ENCODE measurements at places on chromosomes 4 and X.

- DNase-seq, result no peak
These were observed 188.4 kb downstream of the DHX15 start for GRCh38 chr4:24395937-24396336.

DNA sequence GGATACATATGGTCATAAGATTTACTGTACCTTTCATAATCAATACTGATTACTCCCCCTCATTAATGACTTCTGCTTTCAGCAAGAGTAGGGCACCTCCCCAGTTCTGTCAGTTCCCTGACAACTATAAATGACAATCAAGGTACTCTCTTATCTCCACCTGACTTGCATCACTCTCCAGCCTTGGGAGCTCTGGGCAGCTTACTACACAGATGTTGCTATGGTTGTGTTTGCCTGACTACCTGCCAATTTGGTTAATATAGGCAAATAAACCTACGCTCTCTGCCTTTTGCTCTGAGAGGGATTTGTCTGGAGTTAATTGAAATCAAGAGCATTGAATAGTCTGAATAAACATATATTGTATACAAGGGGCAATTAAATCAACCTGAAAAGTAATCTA lies 22.8 kb upstream of the MAP7D3 start:
- no peak for DNase-seq

DNA sequence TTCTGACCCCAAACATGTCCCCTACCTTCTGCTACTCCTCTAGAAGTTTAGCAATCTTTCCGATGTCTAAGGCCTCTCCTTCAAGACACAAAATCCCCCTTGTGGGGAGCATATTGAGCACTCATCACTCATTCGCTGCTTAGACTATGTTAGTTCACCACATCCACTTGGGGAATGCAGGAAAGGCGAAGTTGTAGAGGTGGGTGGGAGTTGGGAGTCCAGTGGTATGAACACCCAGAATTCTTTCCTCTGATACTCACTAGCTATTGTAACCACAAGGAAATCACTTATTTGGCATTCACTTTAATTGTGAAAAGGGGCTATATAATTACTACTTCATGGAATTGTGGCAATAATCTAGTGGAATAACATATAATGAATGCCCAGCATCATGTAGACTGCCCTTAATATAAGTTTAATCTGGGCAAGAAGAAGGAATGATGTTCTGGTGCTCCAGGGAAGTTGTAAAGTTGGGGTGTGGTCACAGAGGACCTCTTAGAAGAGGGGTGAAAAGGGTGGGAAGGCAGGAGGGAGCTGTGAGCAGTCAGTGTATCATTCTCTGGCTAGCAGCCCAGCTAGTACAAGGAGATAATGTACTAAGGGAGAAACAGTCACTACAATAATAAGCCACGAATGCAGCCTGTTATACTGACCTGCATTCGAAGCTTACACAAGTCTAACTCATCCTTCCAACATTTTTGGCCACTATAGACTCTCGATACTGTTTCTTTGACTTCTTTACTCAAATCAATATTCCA lies 468.2 kb upstream of the DIPK2B start:
- peak; percentile 89 for DNase-seq

GRCh38 chrX:119235051-119235511 lies 1.0 kb upstream of the PGRMC1 start:
- DNase-seq, result peak; percentile 55

DNA sequence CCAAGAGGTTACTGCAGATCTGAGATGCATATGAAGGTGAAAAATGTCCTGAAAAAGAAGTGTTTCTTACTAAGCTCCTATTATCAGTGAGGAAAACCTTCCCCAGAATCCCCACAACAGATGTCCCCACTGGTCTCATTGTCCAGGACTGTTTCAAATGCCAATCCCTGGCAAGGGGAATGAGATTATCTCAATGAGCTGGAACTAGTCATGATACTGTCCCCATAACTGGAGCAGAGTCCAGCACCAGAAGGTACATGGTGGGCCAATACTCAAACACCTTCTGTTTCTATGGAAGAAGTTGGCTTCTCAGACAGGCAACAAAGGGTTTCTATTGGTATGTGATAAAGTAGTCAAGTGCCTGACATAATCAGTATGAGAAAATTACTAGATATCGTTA lies 221.1 kb upstream of the TLL1 start:
- DNase-seq, result no peak

- DNase-seq, result no peak
These were observed 89.0 kb downstream of the KDM6A start for GRCh38 chrX:44961817-44962607.

DNA sequence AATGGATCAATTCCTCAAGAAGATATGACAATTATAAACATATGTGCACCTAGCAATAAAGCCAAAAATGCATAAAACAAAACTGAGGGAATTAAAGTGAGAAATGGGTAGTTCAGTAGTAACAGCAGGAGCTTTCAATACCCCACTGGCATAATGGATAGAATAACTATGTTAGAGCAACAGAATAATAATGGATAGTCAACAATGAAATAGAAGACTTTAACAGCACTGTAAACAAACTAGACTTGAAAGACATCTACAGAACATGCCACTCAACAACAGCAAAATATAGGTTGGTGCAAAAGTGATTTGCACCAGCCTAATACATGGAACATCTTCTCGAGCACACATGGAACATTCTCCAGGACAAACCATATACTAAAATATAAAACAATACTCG lies 20.0 kb upstream of the MBNL3 start:
- no peak for DNase-seq

DNA sequence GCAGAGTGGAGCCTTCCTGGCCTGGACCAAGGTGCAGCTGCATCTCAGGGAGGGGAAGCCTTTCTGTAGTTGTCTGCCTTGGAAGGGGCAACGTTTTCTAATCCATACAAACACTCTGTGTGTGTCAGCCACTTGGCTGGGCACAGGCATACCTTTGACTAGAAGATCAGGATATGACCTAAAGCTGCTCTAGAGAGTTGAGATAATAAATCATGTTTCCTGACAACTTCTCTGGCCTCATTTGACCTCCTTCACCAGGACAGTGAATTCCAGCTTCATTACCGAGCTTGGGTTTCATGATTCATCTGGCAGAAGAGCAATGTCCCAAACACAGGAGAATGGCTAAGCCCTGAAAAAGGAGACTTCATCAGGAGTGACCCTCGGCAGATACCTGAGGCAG lies 89.6 kb upstream of the KIT start:
- DNase-seq, result peak; percentile 45

- no peak for DNase-seq
These were observed 45.6 kb downstream of the FHL1 start for GRCh38 chrX:136192839-136193414.

DNA sequence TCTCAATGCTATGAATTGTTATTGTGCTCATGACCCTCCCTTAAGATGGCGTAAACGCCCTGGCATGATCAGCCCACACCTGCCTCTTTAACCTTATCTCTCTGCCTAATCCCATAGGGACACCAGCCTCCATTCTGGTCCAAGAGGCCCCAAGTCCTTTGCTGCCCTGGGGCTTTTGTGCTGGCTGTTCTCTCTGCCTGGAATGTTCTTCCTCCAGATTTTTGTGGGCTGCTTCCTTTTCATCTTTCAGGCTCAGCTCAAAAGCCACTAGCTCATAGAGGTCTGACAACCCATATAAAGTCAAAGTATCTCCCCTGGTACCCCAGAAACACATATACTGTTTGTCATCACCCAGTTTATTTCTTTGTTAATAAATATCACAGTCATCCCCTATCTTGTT lies 42.4 kb downstream of the APLN start:
- DNase-seq, result no peak

DNA sequence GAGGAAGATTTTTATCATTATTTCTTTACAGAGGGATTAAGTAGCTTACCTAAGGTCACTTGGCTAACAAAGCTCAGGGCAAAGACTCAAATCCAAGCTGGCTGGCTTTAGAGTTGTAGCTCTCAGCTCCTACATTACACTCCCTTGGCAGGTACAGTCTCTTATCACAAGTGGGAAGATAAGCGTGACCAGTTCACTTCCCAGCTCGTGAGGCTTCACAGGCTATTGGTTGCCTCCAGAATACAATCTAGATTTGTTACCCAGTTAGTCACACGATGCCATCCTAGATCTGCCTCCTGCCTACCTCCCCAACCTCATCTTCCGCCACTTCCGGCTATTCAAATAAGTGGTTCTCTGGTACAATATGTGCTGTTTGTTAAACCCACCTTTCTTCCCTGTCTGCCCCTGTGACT lies 3.7 kb downstream of the MMRN1 start:
- no peak for DNase-seq

GRCh38 chr4:15947684-15948083 lies 9.1 kb upstream of the FGFBP1 start:
- no peak for DNase-seq

DNA sequence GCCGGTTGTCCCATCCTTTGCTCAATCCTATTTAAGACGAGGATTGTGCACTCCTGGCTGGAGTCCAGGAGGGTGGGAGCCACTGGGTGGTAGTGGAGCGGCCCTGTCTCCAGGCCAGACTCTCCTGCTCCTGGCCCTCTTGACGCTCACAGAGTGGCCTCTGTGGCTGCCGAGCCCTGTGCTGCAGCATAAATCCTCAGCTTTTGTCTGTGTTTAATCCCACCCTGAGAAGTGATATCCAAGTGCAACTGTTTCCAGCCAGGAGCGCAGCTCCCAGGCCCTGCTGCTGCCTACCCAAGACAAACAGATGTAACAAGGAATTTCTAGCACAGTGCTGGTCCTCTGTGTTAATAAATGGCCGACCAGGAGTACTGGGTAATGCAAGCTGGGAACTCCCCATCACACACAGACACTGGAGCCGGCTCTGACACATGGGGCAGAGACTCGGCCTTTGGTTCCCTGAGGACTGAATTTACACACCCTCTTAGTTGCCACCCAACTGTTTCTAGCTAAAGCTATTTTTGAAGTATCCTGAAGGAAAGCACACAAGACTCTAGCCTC lies 85.3 kb downstream of the GATB start:
- no peak for DNase-seq

GRCh38 chr4:76373919-76374552 lies 46.9 kb downstream of the CCDC158 start:
- no peak for DNase-seq

DNA sequence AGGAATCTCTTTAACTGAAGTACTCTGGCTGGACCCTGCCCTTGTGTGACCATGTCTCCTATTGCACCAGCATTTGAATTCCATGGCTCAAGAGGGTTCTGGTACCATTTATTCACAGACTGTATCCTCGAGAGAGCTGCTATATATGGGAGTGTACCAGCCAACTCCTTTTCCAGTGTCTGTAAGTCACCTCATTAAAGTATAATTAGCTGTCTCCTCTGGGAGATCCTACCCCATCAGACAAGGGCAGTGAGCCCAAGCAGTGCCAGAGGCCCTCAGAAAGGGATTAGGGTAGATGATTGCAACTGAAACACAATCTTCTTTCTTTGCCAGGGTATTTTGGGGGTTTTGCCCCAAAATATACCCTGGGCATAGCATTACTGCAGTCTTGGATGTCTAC lies 31.6 kb downstream of the GNL3L start:
- no peak for DNase-seq

DNA sequence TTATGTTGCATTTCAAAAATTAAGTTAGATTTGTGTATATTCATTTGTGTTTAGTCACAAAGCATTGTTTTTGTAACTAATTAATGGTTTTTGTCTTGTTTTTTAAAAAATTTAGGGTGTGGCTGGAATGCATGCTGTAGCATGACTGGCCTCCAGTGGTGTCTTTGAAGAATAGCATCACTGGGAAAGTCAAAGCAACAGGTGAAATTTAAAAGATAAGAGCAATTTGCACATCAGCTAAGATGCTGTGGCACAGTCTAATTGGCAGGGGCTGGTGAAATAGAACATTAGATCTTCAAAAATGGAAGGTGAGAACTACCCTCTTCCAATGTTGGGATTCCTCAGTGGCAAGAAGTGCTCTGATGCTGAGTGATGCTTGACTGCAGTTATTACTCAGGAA lies 45.3 kb downstream of the ANK2 start:
- DNase-seq, result peak; percentile 4

GRCh38 chr4:42781315-42781714 lies 111.2 kb upstream of the GRXCR1 start:
- no peak for DNase-seq

- no peak for DNase-seq
These were observed 554.8 kb upstream of the PABPC4L start for GRCh38 chr4:134756421-134756820.

- no peak for DNase-seq
These were observed 62.7 kb downstream of the FGFBP1 start for GRCh38 chr4:15875663-15876460.

- no peak for DNase-seq
These were observed 135.4 kb upstream of the DUSP21 start for GRCh38 chrX:44708470-44708869.

GRCh38 chr4:80199947-80200346 lies 2.6 kb downstream of the PRDM8 start:
- DNase-seq, result no peak

DNA sequence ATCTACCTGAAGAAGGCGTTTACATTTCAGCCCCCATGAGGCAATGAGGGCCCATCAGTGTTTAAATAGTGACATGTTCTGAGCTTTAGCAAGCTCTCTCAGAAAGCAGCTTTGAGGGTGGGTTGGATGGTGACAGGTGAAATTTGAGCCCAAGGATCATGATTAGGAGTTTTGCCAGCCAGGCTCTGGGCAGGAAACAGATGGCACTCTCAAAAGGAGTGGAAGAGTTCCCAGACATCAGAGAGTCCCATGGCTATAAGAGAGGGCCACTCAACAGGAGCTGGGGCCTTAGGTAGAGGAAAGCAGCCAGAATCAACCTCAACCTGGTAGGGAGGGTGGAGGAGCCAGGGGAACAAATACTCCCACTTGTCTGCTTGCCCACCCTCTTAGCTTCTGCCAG lies 499.8 kb downstream of the MID1IP1 start:
- DNase-seq, result no peak

DNA sequence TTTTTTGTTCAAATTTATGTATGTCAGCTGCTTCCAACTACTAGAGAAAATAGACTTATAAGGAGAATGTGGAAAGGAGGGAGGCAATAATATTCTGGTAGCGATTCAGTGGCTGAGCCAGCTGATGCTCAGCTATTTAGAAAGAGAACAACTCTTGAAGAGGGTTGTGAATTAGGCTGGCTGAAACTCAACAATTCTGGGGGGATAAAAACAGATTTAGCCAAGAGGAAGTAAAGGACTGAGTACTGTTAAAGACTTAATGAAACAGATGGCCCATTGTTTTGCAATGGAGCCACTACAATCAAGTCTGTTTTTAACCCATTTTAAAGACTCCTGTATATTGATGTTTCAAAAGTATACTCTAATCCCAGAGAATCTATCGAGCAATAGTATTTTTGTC lies 1058.9 kb downstream of the C4orf33 start:
- DNase-seq, result no peak

- peak; percentile 6 for DNase-seq
These were observed 44.7 kb upstream of the FGF13 start for GRCh38 chrX:138756234-138756633.

All from fibroblast of skin of left quadriceps (primary cell).